Left hindlimb (tissue), 1 donor: ENCODE measurements at places on chromosomes 1 and 21.

DNA sequence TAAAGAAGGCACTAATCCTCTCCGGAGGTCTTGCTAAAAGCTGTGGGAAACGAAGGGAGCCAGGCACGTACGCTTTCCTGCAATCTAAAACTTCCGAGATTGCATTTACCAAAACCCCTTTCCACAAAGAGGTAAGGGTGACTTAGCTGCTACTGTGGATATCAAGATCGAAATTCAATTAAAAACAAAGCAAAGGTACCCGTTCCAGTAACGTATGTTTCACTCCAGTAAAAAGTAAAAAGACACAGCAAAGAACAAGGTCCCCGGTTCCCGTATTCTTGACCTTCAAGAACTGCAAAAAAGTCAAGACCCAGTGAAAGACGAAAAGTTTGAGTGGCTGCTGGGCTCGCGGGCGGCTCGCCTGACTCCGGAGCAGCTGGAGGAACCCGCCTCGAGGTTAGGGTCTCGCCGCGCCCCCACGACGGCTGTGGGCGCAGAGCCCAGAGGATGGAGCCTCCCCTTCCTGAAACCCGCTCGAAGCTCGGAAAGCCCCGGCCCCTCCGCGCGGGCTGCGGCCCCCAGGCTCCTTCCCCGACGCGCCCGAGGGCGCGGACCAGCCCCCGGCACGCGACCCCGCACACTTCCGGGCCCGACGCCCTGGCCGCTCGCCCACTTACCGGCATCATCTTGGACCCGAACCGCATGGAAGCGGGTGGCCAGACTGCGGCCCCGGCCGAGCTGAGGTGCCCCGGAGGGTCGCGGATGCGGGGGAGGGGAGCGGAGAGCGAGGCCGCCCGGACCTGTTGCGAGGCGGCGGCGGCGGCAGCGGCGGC lies 524 bp downstream of the TP53BP2 start:
- DNase-seq = peak; percentile 89

- no peak for DNase-seq
Measured at GRCh38 chr1:59081795-59082194, 215.1 kb upstream of the FGGY start.

- no peak for DNase-seq
Measured at GRCh38 chr1:41358131-41359021, 2.9 kb upstream of the FOXO6 start.

DNA sequence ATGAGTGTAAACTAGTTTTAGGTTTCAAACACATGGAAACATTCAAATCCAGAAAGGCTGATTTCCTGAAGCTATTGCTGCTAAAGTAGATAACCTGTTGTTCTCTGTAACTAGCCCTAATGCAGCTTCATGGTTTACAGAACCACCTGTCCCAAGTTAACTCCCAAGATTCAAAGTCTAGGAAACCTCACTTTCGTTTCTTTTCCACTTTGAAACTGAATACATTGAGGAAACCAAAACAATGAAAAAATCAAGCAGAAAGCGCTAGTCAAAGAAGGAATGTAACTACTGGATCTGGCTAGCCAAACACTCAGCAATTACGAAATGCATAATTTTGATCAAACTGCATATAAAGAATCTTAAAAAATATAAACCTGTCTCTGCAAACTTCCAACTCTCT lies 17.8 kb downstream of the SLC16A1 start:
- no peak for DNase-seq
